ENCODE measurements at places on chromosomes 6 and 20.

GRCh38 chr6:12990162-12990561, 273.6 kb downstream of the PHACTR1 start:
- no peak for DNase-seq

DNA sequence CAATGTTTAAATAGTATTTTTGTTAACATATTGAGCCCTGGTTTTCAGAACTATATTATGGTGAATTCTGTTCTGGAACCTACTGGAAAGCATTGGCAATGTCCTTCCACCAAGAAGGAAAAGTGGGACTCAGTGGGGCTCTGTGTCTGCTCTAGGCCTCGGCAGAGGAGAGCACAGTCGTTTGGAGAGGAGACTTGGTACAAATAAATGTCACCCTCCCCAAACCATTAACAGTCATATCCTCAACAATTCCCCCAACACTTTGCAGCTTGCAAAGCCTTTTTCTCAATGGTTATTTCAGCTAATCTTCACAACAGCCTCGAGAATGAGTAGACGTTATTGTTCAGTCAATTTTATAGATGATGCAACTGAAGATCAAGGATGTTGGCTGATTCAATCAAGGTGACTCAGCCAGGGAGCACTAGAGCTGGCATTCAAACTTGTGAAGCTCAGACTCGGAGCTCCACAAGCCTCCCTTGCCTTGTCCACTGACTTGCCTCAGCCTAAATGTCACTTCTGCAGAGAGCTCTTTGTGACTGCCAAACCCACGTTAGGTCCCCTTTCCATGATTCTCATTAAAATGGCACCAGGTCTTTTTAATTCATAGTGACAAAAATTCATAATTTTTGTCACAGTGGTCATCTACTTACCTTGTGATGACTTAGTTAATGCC, 60.6 kb downstream of the TOX2 start:
- no peak for DNase-seq

DNA sequence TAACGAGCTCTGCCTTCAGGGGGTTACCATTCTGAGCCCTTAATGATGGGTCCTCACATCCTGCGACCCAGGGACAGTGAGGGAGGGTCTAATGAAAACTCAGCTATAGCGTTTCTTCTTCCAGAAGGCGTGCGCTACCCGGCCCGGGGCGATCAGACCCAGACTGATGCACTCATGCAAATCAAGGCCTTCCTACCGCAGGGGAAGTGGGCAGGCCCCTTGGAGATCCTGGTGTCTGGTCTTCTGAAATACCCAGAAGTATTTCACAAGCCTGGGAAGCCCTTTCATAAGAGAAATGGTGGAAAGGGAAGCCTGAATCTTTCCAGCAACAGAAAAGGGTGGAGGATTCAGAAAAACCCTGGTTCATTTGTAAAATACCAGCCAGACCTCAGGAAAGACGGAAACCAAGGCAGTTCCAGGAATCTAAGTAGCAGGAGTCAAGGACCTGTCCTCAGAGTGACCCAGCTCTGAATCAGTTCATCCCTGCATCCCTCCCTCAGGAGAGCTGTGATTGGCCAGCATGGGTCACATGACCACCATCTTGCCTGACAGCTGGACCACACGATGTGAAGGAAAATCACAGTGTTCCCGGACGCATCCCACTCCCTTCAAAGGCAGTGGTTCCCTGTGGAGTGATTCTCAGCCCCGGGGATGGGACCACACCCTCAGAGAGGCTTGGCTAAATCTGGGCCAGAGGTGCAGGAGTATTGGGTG, 12.7 kb downstream of the BFSP1 start:
- DNase-seq, result no peak

GRCh38 chr6:137958811-137959565, 91.9 kb downstream of the TNFAIP3 start:
- DNase-seq, result no peak

DNA sequence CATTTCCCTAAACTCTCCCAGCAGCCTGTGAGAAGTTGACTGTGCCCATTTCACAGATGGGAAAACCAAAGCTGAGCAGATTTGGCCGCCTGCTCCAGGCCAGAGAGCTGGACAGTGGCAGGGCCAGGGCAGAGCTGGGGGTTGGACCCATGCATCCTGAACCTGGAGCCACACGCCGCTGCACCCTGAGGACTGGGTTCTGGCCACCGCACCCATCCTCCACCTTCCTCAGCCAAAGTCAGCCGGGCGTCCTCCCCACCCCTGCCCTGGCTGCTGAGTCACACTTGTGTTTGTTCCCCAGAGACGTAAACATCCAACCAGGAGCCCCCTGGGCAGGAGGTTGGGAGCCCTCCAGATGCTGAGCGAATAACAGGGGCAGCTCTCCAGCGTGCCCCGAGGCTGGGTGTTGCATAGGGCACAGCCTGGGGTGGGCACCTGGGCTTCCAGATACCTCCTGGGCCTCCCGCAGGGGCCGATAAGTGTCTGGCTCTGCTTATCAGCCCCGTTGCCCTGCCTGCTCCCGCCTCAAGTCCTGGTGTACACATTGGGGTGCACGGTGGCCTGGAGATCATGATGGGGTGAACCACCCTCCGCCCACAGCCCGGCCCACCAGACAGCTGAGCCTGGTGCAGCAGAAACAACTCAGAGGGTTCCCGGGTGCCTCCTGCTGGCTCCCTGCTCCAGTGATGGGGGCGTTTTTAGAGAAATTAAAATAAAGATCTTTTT, 23.8 kb downstream of the RBM38 start:
- no peak for DNase-seq

- DNase-seq, result no peak
These were observed 260.4 kb upstream of the THEMIS start for GRCh38 chr6:128161263-128161662.

DNA sequence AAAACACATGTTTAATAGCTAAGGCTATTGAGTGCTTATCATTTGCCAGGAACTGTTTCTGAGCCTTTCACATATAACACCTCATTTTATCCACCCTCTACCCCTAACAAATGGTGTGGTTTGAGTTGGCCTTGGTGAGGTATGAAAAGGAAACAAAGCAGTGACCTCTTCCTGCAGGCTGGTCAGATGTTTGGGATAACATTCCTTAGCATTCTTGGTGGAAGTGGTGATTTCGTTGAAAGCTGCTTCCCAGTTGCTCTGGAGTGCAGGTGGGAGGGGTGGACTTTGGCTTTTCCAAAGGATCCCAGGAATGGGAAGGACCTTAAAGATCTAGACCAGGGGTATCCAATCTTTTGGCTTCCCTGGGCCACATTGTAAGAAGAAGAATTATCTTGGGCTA, 41.3 kb downstream of the CARMIL1 start:
- no peak for DNase-seq

DNA sequence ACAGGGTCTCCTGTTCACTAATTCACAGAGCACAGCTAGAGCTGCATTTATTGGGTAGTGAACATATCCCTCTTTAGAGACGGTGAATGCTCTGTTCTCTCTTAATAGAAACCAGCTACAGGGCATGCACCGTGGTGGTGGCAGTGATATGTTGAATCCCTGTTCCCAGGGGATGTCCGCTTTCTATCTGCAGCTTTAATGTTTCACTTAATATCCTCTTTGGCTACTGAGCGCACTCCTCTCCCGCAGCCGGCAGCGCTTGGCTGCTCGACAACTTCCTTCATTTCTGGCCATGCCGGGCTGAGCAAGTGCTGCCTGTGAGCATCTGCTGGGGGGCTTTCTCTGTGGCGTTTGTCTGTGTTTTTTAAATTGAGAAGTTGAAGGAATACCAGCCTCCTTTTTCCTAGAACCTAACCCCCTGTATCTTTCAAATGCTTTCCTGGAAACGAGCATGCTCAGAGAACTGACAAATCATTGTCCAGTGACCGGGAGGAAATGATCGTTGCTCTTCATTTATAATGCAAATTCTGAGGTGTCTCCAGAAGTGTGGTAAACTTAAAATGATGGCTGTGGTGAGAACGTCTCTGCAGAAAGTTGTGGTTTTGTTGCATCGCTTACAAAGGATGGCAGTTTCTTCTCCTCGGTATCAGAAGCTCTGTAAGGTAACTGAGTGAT, 297.9 kb downstream of the UTRN start:
- DNase-seq, result peak; percentile 33

All from CD4-positive, alpha-beta T cell treated with Interleukin-17A for 4 hours (primary cell).